ENCODE measurements at places on chromosomes 3 and 15.

DNA sequence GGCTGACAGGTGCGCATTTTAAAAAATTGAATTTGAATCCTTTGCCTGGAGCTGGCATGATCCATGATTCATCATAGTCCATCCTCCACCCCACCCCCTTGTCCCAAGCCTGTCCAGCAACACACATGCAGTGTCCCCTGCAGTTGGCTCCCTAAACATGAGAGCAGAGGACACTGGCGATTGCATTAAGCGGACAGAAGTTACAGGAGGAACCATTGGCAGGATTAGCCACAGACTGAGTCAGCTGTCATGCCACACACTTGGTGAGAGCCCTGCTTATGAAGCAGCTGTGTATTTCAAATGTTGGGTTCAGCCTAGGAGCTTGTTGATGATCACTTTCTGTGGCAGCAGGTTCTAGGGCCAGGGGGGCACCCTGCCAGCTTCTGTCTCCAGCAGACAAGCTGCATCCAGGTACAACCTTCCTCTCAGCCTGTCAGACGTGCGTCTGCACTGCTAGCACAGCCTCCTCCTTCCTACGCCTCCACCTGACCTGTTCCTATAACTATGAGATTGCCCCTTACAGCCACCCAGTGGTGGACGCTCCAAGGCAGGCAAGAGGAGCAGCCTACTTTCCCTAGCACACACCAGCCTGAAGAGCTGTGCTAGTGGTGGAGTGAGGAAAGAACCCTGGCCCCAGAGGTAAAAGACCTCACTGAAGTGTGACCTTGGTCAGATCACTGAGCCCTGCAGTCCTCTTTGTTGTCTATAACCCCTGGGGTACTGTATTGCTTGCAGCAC lies 121.9 kb downstream of the SLCO3A1 start:
- no peak overlapping the region for H3K4me3 ChIP-seq
- H3K27me3 ChIP-seq = no peaks in the 10 kb centered on the region
- H3K4me1 ChIP-seq = peaks cover 15% of the 10 kb centered on the region

- H3K4me3 ChIP-seq = no peak overlapping the region
- H3K36me3 ChIP-seq = no peaks in the 10 kb centered on the region
- no peak overlapping the region for H3K27ac ChIP-seq
- peaks cover 8% of the 10 kb centered on the region for H3K27me3 ChIP-seq
Measured at GRCh38 chr15:45743426-45744235, 108.8 kb downstream of the SQOR start.

DNA sequence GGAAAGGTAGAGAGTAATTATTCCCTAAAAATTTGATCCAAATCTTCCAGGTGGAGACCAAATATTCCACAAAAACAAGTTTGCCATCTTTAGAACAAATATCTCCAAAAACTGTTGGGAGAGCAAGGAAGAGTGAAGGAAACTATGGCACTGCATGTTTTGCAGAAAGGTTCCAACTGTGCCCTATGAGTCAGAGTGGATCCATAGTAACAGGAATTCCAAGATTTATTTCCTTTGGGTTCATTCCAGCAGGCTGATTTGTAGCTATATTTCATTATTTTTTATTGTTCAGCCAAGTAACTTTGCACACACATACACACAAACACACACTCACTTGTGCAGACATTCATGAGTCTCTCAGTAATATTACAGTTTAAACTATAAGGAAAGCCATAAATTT lies 459.7 kb upstream of the EPHA6 start:
- H3K27me3 ChIP-seq = no peaks in the 10 kb centered on the region
- no peaks in the 10 kb centered on the region for H3K36me3 ChIP-seq
- H3K4me3 ChIP-seq = no peak overlapping the region
- DNase-seq = no peak
- H3K4me1 ChIP-seq = no peaks in the 10 kb centered on the region

GRCh38 chr15:55457401-55458022 lies 49.2 kb downstream of the PIERCE2 start:
- H3K36me3 ChIP-seq = peaks cover 3% of the 10 kb centered on the region
- no peak overlapping the region for H3K27ac ChIP-seq
- no peaks in the 10 kb centered on the region for H3K27me3 ChIP-seq
- H3K4me1 ChIP-seq = no peaks in the 10 kb centered on the region
- DNase-seq = no peak
- no peak overlapping the region for H3K4me3 ChIP-seq

DNA sequence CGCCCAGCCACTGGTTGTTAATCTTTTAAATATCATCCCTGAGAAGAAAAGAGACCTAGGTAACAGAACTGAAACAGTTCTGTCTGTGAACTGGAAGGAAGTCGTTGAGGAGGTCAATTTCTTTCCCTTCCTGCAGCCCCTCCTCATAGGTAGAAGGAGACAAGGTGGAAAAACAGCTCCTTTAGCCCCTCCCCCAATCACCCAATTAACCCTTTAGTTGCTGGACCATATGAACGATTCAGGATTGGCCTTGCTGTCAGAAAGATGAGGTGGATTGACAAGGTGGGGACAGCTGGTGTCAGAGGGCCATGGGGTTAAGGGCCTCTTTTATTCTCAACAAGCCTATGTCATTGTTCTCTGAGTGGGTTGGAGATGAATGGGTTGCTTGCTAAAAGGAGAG lies 36.0 kb upstream of the ZNF445 start:
- peaks cover 1% of the 10 kb centered on the region for H3K27me3 ChIP-seq
- peaks cover 19% of the 10 kb centered on the region for H3K4me1 ChIP-seq
- H3K27ac ChIP-seq = no peak overlapping the region
- peaks cover 1% of the 10 kb centered on the region for H3K36me3 ChIP-seq
- H3K4me3 ChIP-seq = no peak overlapping the region
- DNase-seq = no peak

- no peak for DNase-seq
- H3K36me3 ChIP-seq = no peaks in the 10 kb centered on the region
- no peaks in the 10 kb centered on the region for H3K4me1 ChIP-seq
- peaks cover 2% of the 10 kb centered on the region for H3K27me3 ChIP-seq
- H3K4me3 ChIP-seq = no peak overlapping the region
Measured at GRCh38 chr15:94673801-94674200, 442.4 kb downstream of the MCTP2 start.

DNA sequence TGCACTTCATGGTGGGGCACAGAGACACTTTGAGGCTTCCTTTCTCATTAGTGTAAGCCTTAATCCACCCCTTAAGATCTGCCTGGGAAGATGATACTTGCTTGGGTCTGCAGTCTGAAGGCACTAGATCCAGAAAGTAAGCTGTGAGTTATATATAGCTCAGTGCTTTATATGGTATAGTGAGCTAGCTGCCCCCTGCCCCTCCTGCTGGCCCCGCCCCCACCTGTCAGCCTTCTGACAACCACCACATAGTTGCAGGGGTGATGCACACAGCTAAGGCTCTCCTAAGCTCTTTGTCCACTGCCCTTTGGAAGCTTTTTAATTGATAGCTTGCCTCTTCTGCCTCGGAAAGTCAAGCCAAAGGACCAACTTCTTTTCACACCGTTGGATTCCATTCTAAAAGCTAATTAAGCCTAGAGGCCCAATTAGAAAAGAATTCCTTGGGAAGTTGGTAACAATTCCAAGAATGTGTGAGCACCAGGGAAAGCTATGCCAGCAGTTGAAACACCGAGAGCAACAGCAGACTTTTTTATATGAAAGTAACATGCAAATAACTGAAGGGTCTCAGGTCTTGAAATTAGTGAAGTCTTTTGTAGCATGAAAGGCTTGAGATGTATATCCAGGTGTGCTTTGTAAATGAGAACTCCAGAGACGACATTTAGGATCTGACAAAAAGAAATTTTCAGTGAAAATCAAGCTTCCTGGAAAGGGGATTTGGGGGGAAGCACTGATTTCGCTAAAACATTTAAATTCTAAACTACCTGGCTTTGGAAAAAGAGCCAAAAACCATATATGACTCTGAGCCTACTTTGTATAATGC lies 2.3 kb downstream of the TPM1 start:
- no peak overlapping the region for H3K27ac ChIP-seq
- H3K4me3 ChIP-seq = no peak overlapping the region
- DNase-seq = no peak
- peaks cover 24% of the 10 kb centered on the region for H3K4me1 ChIP-seq
- no peaks in the 10 kb centered on the region for H3K36me3 ChIP-seq

DNA sequence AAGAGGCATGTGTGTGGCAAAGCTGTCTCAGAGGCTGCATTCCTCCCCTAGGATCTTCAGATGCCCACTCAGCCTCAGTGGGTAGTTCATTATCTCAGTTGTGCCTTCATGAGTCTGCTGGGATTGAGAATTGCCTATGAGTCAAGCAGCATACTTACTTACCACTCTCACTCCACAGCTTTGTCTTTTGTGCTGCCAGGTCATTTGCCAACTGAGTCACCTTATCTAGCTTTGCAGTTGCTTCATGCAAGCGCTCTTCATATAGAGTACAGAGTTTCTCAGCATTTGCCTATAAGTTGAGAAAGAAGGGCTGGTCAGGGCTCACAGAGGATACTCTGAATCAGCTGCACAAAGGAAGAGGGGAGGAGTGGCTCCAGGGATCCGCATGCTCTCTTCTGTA lies 89.5 kb downstream of the MYH15 start:
- no peaks in the 10 kb centered on the region for H3K36me3 ChIP-seq
- no peak overlapping the region for H3K27ac ChIP-seq
- H3K4me3 ChIP-seq = no peak overlapping the region
- no peaks in the 10 kb centered on the region for H3K27me3 ChIP-seq
- H3K4me1 ChIP-seq = peaks cover 13% of the 10 kb centered on the region

DNA sequence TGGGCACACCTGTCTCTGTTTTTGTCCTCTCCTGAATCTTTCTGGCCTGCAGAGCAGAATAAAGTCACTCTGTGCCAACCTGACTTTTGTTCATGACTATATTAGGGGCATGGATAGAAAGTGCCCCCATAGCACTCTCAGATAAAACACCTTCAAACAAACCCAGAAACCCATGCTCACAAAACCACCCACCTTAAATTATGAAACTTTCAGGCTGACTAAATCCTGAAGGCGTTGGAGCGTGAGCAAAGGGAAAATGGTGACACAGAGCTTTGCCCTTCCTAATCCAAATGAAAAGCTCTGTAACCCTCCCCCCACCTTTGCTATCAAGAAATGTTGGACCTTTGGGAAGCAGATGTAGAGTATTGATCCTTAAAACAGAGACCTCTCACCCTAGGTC lies 138.9 kb downstream of the IGF1R start:
- no peaks in the 10 kb centered on the region for H3K36me3 ChIP-seq
- H3K27ac ChIP-seq = no peak overlapping the region
- no peaks in the 10 kb centered on the region for H3K27me3 ChIP-seq
- no peak for DNase-seq

DNA sequence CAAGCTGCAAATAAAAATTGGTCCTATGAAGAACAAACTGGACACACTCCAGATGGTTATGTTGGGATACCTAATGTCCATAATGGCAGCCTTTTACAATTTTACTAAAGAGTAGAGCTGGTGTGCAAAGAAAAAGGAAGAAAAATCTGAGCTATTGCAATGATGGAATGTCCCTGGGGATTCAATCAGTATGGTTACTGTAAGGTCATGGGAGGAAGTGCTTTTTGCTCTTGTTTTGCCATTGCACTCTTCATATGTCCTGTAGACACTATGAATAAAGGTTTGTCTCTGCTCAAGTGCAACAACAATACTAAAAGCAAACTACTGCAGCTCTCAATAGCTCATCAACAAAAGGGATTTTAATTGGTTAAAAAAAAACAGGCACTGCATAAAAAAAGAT lies 5.4 kb downstream of the PFN2 start:
- peaks cover 3% of the 10 kb centered on the region for H3K36me3 ChIP-seq
- no peak overlapping the region for H3K27ac ChIP-seq
- peaks cover 6% of the 10 kb centered on the region for H3K4me1 ChIP-seq
- H3K4me3 ChIP-seq = no peak overlapping the region

- H3K4me3 ChIP-seq = no peak overlapping the region
- no peaks in the 10 kb centered on the region for H3K36me3 ChIP-seq
- DNase-seq = no peak
- H3K27me3 ChIP-seq = no peaks in the 10 kb centered on the region
- no peaks in the 10 kb centered on the region for H3K4me1 ChIP-seq
- no peak overlapping the region for H3K27ac ChIP-seq
Measured at GRCh38 chr3:85533586-85533985, 574.8 kb downstream of the CADM2 start.

DNA sequence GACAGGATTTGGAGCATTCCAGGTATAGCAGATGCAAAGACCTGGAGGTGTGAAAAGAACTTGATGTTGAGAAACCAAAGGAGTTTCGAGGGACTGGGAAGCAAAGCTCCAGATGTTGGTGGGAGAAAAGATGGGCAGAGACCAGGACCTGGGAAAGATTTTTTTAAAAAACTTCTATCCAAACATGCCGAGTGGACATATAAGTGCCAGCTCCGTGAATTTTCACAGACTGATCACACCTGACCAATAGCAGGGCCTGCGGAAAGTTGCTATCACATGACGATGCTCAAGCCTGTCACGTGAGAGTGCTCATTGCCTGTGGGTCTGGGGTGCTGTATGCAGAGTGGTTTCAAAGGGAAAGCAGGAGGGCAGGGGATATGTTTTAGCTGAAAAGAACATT lies 19.9 kb downstream of the SMAD6 start:
- H3K4me3 ChIP-seq = no peak overlapping the region
- no peaks in the 10 kb centered on the region for H3K36me3 ChIP-seq
- H3K4me1 ChIP-seq = peaks cover 20% of the 10 kb centered on the region

DNA sequence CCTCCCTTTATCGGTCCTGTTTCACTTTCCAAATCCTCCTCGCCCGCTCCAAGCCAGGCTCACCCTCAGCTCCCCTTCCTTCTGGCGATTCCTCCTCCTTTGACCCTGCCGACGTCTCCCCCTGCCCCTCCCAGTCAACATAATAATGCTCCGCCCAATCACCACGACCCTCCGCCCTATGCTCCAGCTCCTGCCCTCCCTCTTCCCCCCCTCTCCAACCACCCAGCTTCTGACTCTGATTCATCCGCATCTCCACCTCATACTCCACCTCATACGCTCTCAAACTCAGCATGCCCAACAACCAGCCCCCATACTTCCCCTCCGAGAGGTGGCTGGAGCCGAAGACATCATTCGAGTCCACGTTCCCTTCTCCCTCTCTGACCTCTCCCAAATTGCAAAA lies 7.1 kb upstream of the AADAC start:
- no peak overlapping the region for H3K27ac ChIP-seq
- no peaks in the 10 kb centered on the region for H3K4me1 ChIP-seq
- no peaks in the 10 kb centered on the region for H3K36me3 ChIP-seq
- H3K27me3 ChIP-seq = no peaks in the 10 kb centered on the region

GRCh38 chr3:46365737-46366524 lies 4.8 kb upstream of the CCR5 start:
- no peak overlapping the region for H3K4me3 ChIP-seq
- peaks cover 12% of the 10 kb centered on the region for H3K27me3 ChIP-seq
- H3K27ac ChIP-seq = no peak overlapping the region
- peaks cover 25% of the 10 kb centered on the region for H3K4me1 ChIP-seq
- no peaks in the 10 kb centered on the region for H3K36me3 ChIP-seq
- DNase-seq = no peak

Measured in activated naive CD4-positive, alpha-beta T cell treated with anti-CD3 and anti-CD28 coated beads for 36 hours (primary cell).